Activated CD4-positive, alpha-beta T cell treated with anti-CD3 and anti-CD28 coated beads for 36 hours (primary cell): ENCODE measurements at places on chromosomes 3 and 15. TPM values are rescaled to one million over a fixed set of nuclear protein-coding genes. Genes with fewer than 3 reads are reported as not detected.

DNA sequence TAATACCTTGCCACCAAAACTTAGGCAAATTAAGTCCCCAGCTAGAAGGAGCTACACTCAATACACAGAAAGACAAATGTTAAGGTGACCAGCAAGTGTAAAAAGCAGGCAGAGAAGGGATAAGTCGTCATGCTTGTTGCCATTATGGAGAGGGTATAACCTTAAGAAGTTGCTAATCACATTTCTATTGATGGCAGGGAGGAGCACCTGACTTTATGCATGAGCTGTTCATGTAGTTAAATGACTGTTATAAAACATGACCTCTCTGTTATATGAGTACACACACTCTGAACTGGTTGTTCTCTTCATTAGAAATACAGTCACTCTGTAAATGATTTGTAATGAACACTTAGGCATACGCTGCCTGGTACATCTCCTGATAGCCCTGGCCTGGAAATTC is 6.6 kb upstream of the CCNL1 start:
- no peak for DNase-seq
- H3K4me3 ChIP-seq, result no peak overlapping the region
- H3K36me3 ChIP-seq, result peaks cover 6% of the 10 kb centered on the region
- H3K4me1 ChIP-seq, result peaks cover 4% of the 10 kb centered on the region
- no peak overlapping the region for H3K27ac ChIP-seq

GRCh38 chr3:53845103-53845880 is 927 bp downstream of the CHDH start:
- peak; percentile 16 for DNase-seq
- H3K4me3 ChIP-seq, result peak overlapping the region; percentile 38
- no peaks in the 10 kb centered on the region for H3K36me3 ChIP-seq
- no peak overlapping the region for H3K27ac ChIP-seq
- no peaks in the 10 kb centered on the region for H3K4me1 ChIP-seq

DNA sequence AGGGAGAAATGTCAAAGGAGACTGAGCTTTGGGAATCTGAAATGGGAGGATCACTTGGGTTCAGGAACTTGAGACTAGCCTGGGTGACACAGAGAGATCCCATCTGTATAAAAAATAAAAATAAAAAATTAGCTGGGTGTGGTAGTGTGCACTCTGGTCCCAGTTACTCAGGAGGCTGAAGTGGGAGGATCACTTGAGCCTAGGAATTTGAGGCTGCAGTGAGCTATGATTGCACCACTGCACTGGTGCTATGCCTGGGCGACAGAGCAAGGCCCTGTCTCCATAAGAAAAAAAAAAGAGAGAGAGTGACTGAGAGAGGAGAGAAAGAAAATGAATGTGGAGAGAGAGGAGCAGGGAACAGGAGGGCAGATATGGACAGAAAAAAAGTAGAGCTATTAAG is 72.8 kb downstream of the SENP2 start:
- no peak for DNase-seq
- H3K4me1 ChIP-seq, result peaks cover 2% of the 10 kb centered on the region
- H3K27me3 ChIP-seq, result peaks cover 12% of the 10 kb centered on the region
- no peak overlapping the region for H3K27ac ChIP-seq

Gene OR5K2
- total RNA-seq, result not detected

Gene GDPGP1
- 6.6 TPM for total RNA-seq

- no peaks in the 10 kb centered on the region for H3K36me3 ChIP-seq
- H3K27ac ChIP-seq, result no peak overlapping the region
- H3K4me3 ChIP-seq, result no peak overlapping the region
- no peaks in the 10 kb centered on the region for H3K27me3 ChIP-seq
- H3K4me1 ChIP-seq, result no peaks in the 10 kb centered on the region
Measured at GRCh38 chr15:98085003-98085639, 124.6 kb downstream of the ARRDC4 start.

- H3K36me3 ChIP-seq, result peaks cover 87% of the 10 kb centered on the region
- peak overlapping the region; percentile 85 for H3K4me3 ChIP-seq
- peaks cover 67% of the 10 kb centered on the region for H3K4me1 ChIP-seq
- no peaks in the 10 kb centered on the region for H3K27me3 ChIP-seq
Measured at GRCh38 chr3:150757364-150757763, 5.6 kb downstream of the SIAH2 start.

Gene HDC
- 0.32 TPM for total RNA-seq

DNA sequence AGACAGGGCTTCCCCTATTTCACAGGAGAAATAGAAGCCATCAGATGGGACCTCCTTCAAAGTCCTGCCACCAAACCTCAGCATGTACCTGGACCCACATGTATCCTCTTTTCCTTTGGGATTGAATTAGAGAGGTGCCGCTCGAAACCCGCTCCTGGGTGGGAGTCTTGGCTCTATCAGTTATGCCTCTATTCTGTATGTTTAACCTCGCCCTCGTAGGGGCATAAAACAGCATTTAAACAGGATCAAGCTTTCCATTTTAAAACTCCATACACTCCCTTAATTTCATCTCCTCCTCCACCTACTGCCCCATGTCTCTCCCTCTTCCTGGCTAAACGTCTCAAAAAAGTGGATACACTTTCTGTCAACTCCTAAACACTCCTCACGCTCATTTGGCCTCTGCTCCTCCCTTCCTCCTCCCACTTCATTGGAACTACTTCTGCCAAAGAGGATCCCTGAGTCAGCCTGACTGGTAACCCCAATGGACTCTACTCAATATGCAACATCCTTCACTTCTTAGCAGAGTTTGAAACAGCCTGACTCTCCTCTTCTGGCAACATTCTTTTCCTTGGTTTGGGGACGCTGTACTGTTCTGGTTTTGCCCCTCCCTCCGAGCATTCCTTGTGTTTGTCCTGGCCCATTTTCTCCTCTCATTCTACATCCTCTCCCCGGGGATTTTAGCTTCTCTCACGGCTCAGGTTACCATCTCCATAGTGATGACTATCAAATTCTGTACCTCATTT is 23.0 kb upstream of the MUC20 start:
- H3K36me3 ChIP-seq, result peaks cover 16% of the 10 kb centered on the region
- no peaks in the 10 kb centered on the region for H3K27me3 ChIP-seq
- DNase-seq, result no peak
- no peak overlapping the region for H3K27ac ChIP-seq
- H3K4me1 ChIP-seq, result no peaks in the 10 kb centered on the region

- no peaks in the 10 kb centered on the region for H3K27me3 ChIP-seq
- no peaks in the 10 kb centered on the region for H3K36me3 ChIP-seq
- no peak for DNase-seq
- H3K4me1 ChIP-seq, result no peaks in the 10 kb centered on the region
Measured at GRCh38 chr3:129616291-129616690, 9.8 kb upstream of the PLXND1 start.

DNA sequence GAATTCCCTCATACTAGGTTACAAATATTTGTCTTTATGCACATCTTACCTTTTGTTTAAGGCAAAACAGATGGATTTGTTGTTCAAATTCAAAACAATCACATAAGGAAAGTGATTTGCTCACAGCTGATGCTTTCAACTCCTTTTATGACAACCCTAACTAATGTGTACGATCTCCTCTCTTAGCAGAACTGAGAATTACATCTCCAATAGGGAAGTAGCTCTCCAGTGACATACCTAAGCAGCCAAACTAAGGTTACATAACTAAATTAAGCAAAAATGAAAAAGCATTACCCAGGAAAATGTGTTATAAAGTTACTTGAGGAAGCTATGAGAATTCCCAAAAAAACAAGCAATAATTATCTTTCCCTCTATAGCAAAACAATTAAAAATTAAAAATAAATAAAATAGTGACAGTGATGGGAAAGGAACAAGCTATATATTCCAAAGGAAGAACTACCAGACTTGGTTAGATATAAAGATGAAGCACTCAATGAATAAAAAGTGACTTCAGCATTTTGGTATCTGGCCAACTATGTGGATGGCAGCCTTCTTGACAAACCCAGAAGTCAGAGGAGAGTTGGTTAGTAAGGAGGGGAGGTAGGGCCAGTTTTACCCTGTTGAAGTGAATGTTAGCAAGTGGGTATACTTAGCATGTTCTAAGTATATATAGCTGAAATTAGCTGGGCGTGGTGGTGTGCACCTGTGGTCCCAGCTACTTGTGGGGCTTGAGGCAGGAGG is 32.4 kb downstream of the PEAK1 start:
- no peak overlapping the region for H3K4me3 ChIP-seq
- no peaks in the 10 kb centered on the region for H3K27me3 ChIP-seq
- no peak for DNase-seq
- peaks cover 18% of the 10 kb centered on the region for H3K4me1 ChIP-seq
- no peak overlapping the region for H3K27ac ChIP-seq

DNA sequence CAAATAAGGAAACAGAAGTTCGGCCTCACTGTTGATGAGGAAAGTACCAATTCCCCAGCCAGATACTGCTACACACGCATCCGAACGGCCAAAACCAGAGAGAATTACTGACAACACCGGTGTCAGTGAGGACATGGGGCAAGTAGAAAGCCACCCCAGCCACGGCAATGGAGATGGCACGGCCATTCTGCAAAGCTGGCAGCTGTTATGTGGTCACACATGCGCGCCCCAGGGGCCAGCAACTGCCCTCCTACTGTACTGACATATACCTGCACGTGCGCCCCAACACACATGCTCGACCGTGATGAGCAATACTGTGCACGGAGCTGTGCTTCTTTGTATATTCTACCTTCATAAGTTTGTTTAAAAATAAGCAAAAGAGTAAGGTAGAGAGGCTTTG is 217.4 kb downstream of the ADAMTS17 start:
- H3K27me3 ChIP-seq, result no peaks in the 10 kb centered on the region
- peaks cover 15% of the 10 kb centered on the region for H3K36me3 ChIP-seq
- no peak for DNase-seq
- H3K4me1 ChIP-seq, result no peaks in the 10 kb centered on the region
- H3K4me3 ChIP-seq, result no peak overlapping the region

DNA sequence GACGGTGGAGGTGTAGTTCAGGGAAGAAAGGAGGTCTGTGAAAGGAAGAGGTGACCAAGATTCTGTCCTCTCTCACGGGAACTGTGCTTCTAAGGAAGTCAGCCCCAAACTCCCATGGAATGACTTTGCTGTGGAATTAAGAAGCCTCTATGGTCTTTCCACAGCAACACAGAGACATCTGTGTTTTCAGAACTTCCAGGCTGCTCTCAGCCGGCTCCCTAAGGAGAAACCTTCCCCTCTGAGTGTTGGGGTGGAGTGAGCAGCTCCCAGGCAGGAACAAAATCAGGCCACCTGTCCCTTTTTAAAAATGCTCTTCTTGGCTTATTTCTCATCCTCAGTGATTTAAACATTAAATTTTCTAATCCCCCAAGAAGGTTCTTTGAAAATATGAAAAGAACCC is 53.3 kb upstream of the SNRK start:
- no peak overlapping the region for H3K27ac ChIP-seq
- no peaks in the 10 kb centered on the region for H3K27me3 ChIP-seq
- H3K36me3 ChIP-seq, result no peaks in the 10 kb centered on the region

- no peak overlapping the region for H3K27ac ChIP-seq
- H3K27me3 ChIP-seq, result no peaks in the 10 kb centered on the region
- H3K36me3 ChIP-seq, result no peaks in the 10 kb centered on the region
- H3K4me3 ChIP-seq, result no peak overlapping the region
- no peaks in the 10 kb centered on the region for H3K4me1 ChIP-seq
- no peak for DNase-seq
Measured at GRCh38 chr15:25536801-25537611, 98.2 kb upstream of the UBE3A start.

GRCh38 chr3:184559336-184559735 is 2.2 kb upstream of the EPHB3 start:
- H3K4me1 ChIP-seq, result peaks cover 42% of the 10 kb centered on the region
- H3K27ac ChIP-seq, result no peak overlapping the region
- peaks cover 24% of the 10 kb centered on the region for H3K27me3 ChIP-seq
- no peak overlapping the region for H3K4me3 ChIP-seq
- no peak for DNase-seq

Gene MORC1
- not detected for total RNA-seq

- no peak overlapping the region for H3K27ac ChIP-seq
- H3K4me3 ChIP-seq, result no peak overlapping the region
- H3K4me1 ChIP-seq, result no peaks in the 10 kb centered on the region
Measured at GRCh38 chr3:20811006-20811405, 625.0 kb upstream of the SGO1 start.

GRCh38 chr3:175199961-175200360 is 340.8 kb downstream of the NAALADL2 start:
- no peak overlapping the region for H3K27ac ChIP-seq
- H3K36me3 ChIP-seq, result no peaks in the 10 kb centered on the region
- no peaks in the 10 kb centered on the region for H3K4me1 ChIP-seq
- H3K27me3 ChIP-seq, result no peaks in the 10 kb centered on the region
- DNase-seq, result no peak

- no peaks in the 10 kb centered on the region for H3K27me3 ChIP-seq
- H3K4me1 ChIP-seq, result no peaks in the 10 kb centered on the region
- no peak overlapping the region for H3K4me3 ChIP-seq
- no peak overlapping the region for H3K27ac ChIP-seq
Measured at GRCh38 chr3:24129549-24129948, 184.5 kb downstream of the NR1D2 start.

Gene GOLGA6L10
- 0.97 TPM for total RNA-seq

Gene NOX5
- total RNA-seq, result not detected

- no peaks in the 10 kb centered on the region for H3K4me1 ChIP-seq
- no peak for DNase-seq
- no peaks in the 10 kb centered on the region for H3K36me3 ChIP-seq
- no peaks in the 10 kb centered on the region for H3K27me3 ChIP-seq
- H3K27ac ChIP-seq, result no peak overlapping the region
- no peak overlapping the region for H3K4me3 ChIP-seq
Measured at GRCh38 chr3:78178209-78178608, 1138.3 kb downstream of the ROBO2 start.

Gene TICRR
- 28.9 TPM for total RNA-seq

GRCh38 chr3:113552851-113553250 is 20.5 kb downstream of the SIDT1 start:
- H3K27ac ChIP-seq, result no peak overlapping the region
- no peaks in the 10 kb centered on the region for H3K27me3 ChIP-seq
- H3K4me1 ChIP-seq, result peaks cover 24% of the 10 kb centered on the region
- peak; percentile 38 for DNase-seq
- H3K36me3 ChIP-seq, result peaks cover 5% of the 10 kb centered on the region

DNA sequence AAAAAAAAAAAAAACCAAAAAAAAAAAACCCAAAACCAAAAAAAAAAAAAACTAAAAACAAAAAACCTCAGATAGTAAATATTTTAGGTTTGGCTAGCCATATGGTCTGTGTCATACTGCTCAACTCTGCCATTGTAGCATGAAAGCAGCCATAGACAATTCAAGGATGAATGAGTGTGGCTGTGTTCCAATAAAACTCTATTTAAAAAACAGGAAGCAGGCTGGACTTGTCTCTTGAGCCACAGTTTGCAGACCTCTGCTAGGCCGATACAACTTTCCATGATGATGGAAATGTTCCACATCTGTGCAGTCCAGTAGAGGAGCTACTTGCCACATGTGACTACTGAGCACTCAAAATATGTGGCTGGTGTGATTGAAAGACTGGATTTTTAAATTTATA is 11.1 kb downstream of the EFCAB12 start:
- no peaks in the 10 kb centered on the region for H3K4me1 ChIP-seq
- H3K36me3 ChIP-seq, result no peaks in the 10 kb centered on the region
- no peak for DNase-seq
- H3K27ac ChIP-seq, result no peak overlapping the region

Gene PPP1R2
- 77.0 TPM for total RNA-seq

DNA sequence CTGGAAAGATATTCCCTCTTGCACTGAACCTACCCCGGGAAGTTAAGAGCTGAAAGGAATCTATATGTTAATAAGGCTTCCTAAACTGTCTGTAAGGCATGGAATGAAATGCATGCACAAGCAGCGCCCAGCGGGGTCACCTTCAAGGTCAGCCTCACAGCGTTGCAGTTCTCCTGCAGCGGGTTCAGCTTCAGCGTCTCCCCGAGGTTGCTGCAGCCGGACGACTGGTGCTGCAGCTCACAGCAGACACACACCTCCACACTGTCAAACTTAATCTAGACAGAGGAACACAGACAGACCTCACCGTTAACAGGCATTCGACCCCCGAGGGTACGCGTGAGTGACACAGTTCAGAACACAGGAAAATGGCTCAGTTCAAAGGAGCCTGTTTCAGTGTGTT is 73.3 kb downstream of the NSMCE3 start:
- no peak overlapping the region for H3K27ac ChIP-seq
- no peaks in the 10 kb centered on the region for H3K4me1 ChIP-seq
- no peaks in the 10 kb centered on the region for H3K36me3 ChIP-seq
- no peak overlapping the region for H3K4me3 ChIP-seq
